K562 (cell line): ENCODE measurements at places on chromosomes 2 and 18.

DNA sequence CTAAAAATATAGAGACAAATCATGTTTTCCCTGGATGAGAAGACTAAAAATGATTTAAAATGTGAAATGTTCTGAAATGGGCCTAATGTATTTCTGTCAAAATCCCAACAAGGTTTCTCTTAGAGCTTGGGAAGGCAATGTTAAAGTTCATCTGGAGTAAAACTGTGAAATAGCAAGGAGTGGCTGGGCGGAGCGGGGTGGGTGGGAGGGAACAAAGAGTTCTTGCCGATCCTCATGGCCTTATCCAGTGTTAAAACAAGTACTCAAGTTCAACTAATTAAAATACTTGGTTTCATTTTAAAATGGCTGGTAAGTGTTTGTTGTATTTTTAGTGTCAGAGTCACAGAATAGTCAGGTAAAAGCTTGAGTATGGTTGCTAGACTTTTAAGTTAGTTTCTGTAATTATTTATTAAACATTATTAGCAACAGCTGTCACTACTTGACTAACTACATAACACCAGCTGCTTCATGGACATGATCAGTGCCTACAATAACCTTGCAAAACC is 87.3 kb downstream of the RTN4 start:
- H3K4me1 ChIP-seq: peaks cover 8% of the 10 kb centered on the region; the same call in 1 of the 2 replicates
- no peaks in the 10 kb centered on the region for H3K27me3 ChIP-seq
- no peaks in the 10 kb centered on the region for H3K36me3 ChIP-seq
- no peak overlapping the region for H3K27ac ChIP-seq

GRCh38 chr2:204665207-204665606 is 119.9 kb downstream of the PARD3B start:
- no peaks in the 10 kb centered on the region for H3K4me1 ChIP-seq
- no peaks in the 10 kb centered on the region for H3K27me3 ChIP-seq
- H3K36me3 ChIP-seq: no peaks in the 10 kb centered on the region
- no peak overlapping the region for H3K4me3 ChIP-seq
- H3K27ac ChIP-seq: no peak overlapping the region

DNA sequence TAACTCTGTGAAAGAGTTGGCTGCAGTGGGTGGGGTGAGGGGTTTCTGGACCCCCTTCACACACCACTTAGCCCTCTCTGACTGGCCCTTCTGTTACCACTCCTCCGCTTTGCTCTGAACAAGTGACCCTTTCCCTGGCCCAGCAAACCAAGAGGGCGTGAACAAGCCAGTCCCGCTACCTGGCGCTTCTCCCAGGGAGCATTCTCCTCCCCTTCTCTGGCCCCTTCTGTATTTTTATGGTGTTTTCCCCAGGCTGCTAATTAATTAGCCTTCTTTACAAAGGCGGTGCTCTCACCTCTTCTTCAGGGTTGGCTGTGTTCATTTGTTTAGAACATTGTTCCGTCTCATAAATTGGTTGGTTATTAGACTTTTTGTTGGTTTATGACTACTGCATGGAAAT is 180.1 kb downstream of the MGAT5 start:
- H3K4me1 ChIP-seq: no peaks in the 10 kb centered on the region
- no peaks in the 10 kb centered on the region for H3K27me3 ChIP-seq
- peaks cover 2% of the 10 kb centered on the region; the same call in 1 of the 3 replicates for H3K36me3 ChIP-seq

DNA sequence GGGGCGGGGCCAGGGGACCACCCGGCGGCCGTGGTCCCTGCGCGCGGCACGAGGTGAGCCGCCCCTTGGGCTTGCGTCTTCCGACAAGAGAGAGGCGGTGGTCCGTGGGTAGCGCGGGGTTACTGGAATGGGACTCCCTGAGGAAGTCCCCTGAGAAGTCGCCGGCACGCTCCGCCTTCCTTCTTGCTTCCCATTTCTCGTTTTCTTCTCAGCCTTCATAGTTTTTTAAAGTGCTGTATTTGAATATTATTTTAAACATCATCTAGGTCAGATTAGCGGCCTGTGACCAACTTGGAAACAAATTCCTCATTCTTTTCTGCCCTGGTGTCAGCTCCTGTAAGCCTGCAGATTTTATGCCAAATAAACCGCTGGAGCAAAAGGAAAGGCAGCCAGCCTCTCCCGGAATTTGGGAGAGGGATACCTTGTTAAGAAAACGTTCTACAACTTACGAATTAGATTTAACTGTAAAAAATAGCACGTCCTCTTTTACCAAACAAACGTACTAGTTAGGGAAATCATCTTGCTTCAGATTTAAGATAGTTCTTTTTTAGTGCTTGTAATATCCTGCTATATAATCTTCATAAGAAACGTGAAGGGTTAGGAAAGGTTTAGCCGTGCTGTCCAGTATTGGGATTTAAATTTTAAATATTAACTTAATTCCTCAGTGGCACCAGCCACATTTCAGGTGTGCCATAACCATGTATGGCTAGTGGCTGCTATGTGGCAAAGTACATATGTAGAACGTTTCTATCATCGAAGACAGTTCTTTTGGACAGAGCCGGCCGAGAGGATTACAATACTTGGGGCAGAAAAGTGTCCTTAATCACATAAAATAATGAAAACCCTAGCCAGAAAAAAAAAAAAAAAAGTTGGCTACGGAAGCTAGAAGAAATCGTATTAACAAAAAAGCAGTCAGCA is 628 bp upstream of the PTPN2 start:
- DNase-seq: no peak
- H3K36me3 ChIP-seq: no peaks in the 10 kb centered on the region; the same call in 2 of the 3 replicates
- H3K27me3 ChIP-seq: no peaks in the 10 kb centered on the region
- peaks cover 28% of the 10 kb centered on the region for H3K4me1 ChIP-seq
- H3K4me3 ChIP-seq: peak overlapping the region; percentile 84
- no peak overlapping the region; the same call in 2 of the 3 replicates for H3K27ac ChIP-seq

DNA sequence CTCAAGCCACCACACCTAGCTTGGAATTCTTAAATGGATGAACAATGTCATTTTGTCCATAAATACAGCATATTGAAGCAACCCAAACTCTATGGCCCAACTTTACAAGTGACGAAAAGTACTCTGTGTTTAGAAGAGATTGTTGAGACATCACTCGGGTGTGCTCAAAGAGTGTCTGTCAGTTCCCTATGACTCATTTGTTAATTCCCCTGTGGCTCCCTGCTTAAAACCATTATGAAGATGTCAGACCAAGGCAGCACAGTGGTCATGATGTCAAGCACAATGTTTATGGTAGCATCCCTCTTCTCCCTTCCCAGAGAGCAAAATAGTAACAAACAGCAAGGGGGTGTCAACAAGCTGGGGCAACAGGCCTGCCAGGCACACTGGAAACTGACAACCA is 3.0 kb downstream of the LYG1 start:
- H3K4me1 ChIP-seq: no peaks in the 10 kb centered on the region
- no peaks in the 10 kb centered on the region for H3K27me3 ChIP-seq
- DNase-seq: no peak
- no peak overlapping the region for H3K27ac ChIP-seq
- H3K4me3 ChIP-seq: no peak overlapping the region

GRCh38 chr2:69483024-69483423 is 45.8 kb upstream of the NFU1 start:
- no peak overlapping the region for H3K27ac ChIP-seq
- no peaks in the 10 kb centered on the region for H3K27me3 ChIP-seq
- no peak overlapping the region for H3K4me3 ChIP-seq
- H3K4me1 ChIP-seq: no peaks in the 10 kb centered on the region
- no peaks in the 10 kb centered on the region for H3K36me3 ChIP-seq
- no peak for DNase-seq

- no peak overlapping the region for H3K27ac ChIP-seq
- H3K4me3 ChIP-seq: no peak overlapping the region
- H3K27me3 ChIP-seq: peaks cover 37% of the 10 kb centered on the region
- no peak for DNase-seq
- no peaks in the 10 kb centered on the region for H3K4me1 ChIP-seq
- H3K36me3 ChIP-seq: no peaks in the 10 kb centered on the region
Measured at GRCh38 chr2:237057893-237058300, 27.8 kb upstream of the COPS8 start.

- H3K27me3 ChIP-seq: peaks cover 5% of the 10 kb centered on the region; the same call in 1 of the 2 replicates
- H3K27ac ChIP-seq: no peak overlapping the region
- H3K36me3 ChIP-seq: no peaks in the 10 kb centered on the region
Measured at GRCh38 chr18:45518311-45519155, 96.7 kb upstream of the SLC14A2 start.

DNA sequence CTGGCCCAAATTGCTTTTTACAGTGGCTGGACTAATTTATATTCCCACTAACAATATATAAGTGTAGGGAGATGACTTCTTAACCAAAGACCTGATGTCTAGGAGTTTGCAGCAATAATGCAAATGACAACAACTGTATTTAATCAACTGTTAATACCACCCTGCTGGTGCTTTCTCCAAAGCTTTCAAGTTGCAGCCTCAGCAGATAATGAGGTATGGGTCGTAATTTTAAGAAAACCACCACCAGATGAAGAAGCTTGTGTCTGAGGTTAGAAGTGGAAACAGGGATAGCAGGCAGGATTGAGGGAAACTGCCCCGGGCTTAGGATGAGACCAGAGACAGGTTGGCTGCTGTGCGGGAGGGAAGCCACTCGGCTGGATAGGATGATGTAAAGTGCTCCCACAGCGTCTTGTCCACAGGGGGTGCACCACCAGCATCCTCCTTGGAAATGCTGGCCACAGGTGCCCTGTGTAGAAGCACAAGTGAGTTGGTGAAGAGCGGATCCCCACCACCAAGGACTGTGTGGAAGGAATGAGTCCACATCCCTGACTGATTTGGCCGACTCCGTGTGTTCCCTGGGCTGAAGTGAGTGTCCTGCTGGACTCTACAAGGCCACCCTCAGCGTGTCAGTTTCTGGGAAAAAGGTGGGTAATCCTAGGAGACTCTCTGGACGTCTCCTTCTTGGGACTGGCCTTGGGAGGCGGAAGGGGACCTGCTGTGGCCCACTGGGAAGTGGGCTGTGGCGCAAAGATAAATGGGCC is 76.1 kb upstream of the SMAD2 start:
- DNase-seq: no peak
- H3K36me3 ChIP-seq: no peaks in the 10 kb centered on the region
- no peaks in the 10 kb centered on the region for H3K27me3 ChIP-seq
- no peak overlapping the region for H3K27ac ChIP-seq
- peaks cover 14% of the 10 kb centered on the region for H3K4me1 ChIP-seq
- no peak overlapping the region for H3K4me3 ChIP-seq

DNA sequence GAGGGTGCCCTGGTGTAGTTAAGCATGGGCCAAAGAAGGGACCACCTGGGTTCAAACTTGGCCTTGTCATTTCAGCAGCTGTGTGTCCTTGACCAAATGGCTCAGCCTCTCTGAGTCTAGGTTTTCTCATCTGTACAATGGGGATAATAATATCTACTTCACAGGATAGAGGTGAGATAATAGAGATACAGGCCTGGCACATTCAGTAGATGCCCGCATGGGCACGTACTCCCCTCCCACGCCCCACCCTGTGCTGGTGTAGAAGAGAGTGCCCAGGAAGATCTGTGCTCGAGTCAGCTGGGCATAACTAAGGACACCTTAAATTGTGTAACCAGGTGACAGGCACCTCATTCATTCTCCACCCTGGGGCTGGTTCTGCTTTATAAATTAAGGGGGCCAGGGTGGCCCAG is 8.4 kb upstream of the TMEM185B start:
- peaks cover 14% of the 10 kb centered on the region; the same call in 2 of the 3 replicates for H3K4me1 ChIP-seq
- no peak overlapping the region for H3K27ac ChIP-seq
- no peaks in the 10 kb centered on the region for H3K36me3 ChIP-seq
- no peak overlapping the region for H3K4me3 ChIP-seq
- H3K27me3 ChIP-seq: no peaks in the 10 kb centered on the region; the same call in 2 of the 3 replicates
- no peak for DNase-seq

DNA sequence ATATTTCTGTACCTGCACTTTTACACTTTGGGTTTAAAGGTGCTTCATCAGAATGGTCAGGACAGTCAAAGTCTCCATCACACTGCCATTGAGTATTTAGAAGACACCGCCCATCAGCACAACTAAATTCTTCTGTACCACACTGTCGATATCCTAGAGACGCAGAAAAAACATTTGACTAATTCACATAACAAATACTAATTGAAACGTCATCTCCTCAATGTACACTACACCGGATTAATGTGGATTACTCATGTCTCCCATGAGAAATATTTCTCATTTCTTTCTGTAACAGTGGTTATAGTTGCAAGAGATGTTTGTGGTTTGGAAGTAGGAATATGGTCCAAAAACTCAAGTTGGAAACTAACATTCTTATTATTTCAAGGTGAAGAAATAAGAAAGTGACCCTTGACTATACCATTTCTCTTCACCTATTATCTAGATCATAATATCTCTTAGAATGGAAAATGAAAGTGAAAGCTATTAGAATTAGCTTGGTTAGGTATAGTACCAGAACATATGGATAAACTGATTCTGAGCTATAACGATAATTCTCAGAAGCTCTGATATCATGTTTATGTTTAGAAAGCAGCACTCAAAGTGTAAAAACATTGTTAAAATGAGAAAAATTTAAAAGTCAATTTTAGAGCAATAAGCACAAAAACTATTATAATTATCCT is 1627.7 kb downstream of the LRP1B start:
- H3K27me3 ChIP-seq: no peaks in the 10 kb centered on the region
- H3K4me3 ChIP-seq: no peak overlapping the region
- no peak overlapping the region for H3K27ac ChIP-seq
- no peaks in the 10 kb centered on the region for H3K36me3 ChIP-seq
- no peaks in the 10 kb centered on the region for H3K4me1 ChIP-seq

DNA sequence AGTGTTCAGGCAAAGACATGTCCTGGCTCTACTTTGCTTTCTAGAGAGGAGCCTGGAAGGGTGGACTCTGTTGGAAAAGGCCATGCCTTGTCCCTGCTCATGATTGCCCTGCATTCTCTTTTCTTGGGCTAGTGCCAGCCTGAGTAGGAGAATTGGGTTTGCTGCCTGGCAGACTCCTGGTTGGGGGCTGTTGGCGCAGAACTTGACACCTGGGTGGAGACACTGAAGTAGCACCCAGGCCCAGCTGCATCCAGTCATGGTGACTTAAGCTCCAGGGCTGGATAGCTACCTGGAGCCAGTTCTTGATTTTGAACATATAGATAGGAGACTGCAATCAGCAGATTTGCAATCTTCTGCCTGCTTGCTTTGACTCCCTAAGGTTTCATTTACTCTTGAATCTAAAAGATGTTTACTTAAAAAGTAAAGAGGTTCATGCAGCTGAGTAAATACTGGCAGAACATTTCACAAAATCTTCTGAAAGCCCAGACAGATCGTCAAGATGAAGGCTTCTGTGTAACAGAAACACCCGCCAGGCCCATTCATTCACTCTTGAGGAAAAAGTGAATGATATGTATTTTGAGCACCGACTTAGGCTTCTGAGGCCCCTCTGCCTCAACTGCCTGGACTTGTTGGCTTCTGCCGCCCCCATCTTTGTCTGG is 38.0 kb upstream of the YWHAQ start:
- no peak for DNase-seq
- no peak overlapping the region for H3K27ac ChIP-seq
- H3K4me3 ChIP-seq: no peak overlapping the region

GRCh38 chr2:47653902-47654789 is 128.8 kb upstream of the MSH6 start:
- H3K27me3 ChIP-seq: peaks cover 18% of the 10 kb centered on the region
- H3K36me3 ChIP-seq: no peaks in the 10 kb centered on the region
- H3K4me3 ChIP-seq: no peak overlapping the region
- H3K27ac ChIP-seq: no peak overlapping the region
- peaks cover 9% of the 10 kb centered on the region; the same call in 2 of the 3 replicates for H3K4me1 ChIP-seq

DNA sequence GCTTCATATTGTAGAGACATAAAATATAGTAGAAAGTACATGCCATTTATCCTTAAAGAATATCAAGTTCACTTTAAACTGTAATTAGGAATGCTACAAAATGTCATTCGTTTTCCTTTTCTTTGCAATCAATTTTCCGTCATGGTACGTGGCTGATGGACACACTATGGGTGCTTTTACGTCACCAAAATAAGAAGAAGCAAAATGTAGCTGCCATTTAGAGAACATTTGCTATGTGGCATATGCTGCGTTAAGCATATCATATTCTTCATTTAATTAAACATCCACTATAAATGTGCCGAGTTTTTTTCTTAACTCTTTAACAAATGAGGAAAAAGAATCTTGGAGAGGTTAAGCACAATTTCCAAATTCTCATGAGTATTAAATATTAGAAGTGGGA is 1358.5 kb upstream of the NXPH2 start:
- DNase-seq: no peak
- no peaks in the 10 kb centered on the region for H3K27me3 ChIP-seq
- no peak overlapping the region for H3K27ac ChIP-seq
- no peaks in the 10 kb centered on the region for H3K36me3 ChIP-seq
- H3K4me3 ChIP-seq: no peak overlapping the region
